ENCODE measurements at places on chromosomes 11 and 22.

DNA sequence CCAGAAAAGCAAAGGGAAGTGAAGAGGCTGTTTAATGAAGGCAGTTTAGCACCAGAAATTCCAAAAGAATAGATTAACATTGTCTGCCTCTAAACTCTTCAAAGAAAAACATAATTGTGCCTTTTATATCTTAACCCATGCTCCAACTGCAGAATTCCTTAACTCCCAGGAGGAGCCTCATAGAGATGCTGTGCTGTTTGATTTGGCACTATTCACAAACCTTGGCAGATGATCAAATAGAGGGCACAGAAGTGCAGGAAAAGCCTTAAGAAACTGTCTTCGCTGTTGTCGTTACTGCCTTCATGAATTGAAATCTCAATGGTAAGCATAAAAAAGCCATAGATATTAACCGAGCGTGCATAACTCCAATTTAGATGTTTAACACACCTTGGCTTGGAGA, 124.1 kb upstream of the MPPED2 start:
- no peak for DNase-seq

GRCh38 chr11:44467413-44467812, 98.0 kb upstream of the CD82 start:
- DNase-seq, result no peak

DNA sequence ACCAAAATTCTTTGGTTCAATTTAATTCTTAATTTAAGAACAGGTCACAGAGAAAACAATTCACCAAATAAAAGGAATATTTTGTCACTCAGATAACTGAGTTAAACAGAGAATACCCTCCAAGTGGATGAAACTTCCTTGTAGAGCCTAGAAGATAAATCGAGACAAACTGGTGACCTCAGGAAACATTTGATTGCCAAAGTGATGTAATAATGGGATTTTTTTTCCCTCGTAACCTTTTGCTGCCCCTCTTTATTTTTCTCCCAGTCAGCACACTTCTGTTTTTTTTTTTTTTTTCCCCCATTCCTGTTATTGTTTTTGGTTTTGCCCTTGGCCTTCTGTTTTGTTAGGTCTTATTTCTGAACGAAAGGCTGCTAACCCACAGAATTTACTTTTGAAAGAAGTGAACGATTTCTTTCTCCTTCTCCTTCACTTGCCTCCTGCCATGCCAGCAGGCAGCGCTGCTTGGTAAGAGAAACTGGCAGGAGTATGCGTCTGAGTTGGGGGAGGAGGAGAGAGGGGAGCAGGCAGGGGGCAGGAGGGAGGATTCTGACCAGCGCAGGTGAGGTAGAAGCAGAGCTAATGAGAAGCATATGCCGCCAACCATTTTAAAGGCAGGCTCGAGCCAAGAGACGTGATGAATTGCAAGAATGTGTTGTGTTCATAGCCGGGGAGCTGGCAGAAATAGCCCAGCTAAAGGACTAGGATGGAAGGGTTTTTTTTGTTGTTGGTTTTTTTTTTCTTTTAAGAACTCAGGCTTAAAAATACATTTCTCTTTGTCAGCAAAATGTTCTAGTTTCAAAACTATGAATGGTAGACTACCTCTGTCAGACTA, 121.9 kb upstream of the MTMR2 start:
- DNase-seq, result no peak

DNA sequence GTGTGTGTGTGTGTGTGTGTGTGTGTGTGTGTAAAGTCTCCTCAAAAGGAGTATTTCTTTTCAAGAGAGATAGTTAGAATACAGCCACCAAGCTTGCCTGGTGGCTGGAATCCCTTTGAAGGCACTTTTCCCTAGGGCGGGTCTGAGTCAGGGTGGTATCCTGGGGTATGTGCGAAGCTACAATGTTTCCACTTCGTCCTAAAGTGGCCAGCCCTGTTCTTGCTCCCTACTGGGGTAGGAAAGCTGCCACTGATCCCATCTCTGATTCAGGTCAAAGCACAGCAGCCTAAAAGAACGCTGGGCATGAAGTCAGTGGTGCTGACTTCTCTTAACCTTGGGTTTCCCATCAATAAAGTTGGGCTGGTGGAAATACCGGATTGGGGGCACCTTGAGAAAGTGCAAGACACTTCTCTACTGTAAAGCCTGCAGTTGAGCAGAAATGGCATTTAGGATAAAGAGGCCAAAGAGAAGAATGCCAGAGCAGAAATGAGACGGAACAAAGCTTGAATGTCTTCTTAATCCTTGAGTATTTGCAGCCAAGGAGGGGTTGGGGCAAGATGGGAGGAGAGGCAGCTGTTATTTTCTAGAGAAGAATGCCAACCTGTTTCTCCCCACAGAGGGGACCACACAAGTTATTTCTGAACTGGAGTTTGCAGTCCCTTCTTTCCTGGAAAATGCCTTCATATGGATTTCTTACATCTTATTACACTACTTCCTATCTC, 35.3 kb downstream of the ZNRF3 start:
- DNase-seq, result no peak

GRCh38 chr11:91170711-91171110, 947.9 kb upstream of the CHORDC1 start:
- DNase-seq, result no peak

GRCh38 chr11:74325649-74326645, 14.5 kb upstream of the P4HA3 start:
- no peak for DNase-seq

DNA sequence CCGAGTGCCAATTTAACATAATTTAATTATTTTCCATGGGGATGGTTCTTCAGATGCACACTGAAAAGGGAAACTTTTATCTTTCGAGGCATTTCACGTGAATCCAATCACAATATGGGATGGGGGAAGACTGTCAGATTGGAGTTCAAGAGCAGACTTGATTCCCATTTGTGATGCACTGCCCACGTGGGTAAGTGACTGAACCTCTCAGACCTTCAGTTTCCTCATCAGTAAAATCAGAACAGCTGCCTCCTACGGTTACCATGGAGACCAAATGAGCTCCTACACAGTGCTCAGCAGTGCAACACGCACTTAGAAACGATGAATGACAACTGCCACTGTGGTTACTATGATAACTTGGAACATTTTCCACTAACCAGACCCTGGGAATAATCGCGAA, 21.7 kb downstream of the KIAA0930 start:
- peak; percentile 23 for DNase-seq

DNA sequence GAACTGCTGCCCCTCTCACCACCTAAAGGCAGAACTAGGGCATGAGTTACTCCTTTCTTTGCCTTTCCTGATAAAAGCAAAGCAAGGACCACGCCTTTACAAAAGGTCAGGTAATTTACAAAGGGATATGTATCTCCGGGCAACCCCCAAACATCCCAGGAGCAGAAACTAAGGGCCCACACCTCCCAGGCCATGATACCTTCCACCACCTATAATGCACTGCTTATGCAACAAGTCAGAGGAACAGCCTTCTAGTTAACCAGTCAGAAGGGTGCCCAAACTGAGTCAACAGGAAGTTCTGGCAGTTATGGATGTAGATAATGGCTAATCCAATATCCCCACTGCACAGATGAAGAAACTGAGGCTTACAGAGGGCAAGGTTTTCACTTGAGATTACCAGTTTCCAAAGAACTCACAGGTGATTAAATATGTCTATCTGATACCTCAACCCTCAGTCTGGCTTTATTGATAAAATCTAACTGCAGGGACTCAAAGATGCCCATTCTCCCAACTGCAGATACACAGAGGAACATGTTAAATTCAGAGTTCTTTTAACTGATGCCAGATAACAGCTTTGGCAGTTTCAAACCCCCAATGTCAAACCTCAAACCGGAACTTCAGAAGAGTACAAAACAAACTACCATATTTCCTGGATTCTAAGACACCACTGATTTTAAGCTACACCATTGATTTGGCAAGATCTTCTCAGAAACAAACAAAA, 16.8 kb upstream of the CASTOR1 start:
- DNase-seq, result no peak

GRCh38 chr22:46068181-46068592, 82.1 kb upstream of the PPARA start:
- no peak for DNase-seq

- DNase-seq, result no peak
Measured at GRCh38 chr11:70456921-70457532, 58.7 kb downstream of the CTTN start.

DNA sequence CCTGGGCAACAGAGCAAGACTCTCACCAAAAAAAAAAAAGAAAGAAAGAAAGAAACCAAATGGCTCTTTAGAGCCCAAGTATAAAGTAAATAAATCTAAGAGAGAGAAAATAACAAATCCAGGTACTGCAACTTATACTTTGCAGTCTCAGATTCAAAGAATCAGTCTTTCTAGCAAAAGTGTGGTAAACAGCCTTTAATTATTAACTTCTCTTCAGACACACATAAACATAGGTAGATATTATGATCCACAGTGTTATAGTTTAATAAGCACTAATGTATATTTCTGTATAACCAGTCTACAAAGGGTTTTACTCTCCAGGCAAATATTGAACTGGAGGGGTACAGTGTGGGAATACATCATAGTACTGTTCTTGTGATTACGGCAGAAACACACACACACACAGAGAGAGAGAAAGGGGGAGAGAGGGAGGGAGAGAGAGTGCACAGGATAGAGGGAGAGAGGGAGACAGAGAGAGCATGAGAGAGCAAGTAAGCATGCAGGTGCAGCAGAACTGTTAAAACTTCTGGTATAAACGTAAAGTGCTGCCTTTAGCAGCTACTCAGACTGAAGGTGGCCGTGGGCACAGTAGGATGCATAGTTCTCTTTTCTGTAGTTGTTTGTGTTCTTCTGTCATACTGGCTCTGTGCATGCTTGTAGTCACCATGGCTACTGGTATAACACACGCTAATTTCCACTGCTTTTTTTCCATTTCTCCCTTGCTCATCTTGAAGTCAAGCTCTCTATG, 32.3 kb downstream of the MTMR2 start:
- no peak for DNase-seq

DNA sequence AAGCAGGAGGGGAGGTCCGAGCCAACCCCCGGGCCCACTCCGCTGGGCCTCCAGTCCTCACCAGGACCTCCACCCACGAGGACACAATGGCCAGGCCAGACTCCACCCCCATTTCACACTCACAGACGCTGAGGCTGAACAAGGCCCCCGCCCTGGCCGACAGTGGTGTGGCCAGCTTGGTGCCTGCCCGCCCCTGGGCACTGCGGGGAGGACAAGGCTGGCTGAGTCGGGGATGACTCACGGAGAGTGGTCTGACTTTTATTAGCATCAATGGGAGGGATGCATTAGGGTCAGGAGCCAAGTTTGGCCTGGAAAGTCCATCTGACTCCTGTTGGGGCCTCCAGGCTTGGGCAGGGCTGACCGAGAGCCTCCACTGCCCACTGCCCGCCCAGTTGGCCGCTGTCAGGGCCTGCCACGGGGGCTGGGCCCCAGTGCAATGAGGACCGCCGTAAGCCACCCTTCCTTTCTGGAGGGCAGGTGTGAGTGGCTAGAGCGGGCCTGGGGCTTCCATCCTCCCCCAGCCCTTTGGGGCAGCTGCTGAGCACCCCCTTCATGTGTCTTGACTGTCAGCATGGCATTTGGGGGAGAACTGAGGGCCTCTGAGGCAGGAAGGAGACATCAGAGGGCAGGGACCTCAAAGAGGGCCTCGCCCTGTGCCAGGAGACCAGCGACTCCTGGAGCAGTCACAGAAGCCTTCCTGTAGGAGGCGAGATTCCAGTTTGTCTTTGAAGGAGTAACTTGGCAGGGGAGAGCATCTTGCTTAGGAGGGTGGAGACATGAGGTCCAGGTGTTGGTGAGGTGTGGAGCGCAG, 10.6 kb downstream of the TSPAN32 start:
- no peak for DNase-seq

DNA sequence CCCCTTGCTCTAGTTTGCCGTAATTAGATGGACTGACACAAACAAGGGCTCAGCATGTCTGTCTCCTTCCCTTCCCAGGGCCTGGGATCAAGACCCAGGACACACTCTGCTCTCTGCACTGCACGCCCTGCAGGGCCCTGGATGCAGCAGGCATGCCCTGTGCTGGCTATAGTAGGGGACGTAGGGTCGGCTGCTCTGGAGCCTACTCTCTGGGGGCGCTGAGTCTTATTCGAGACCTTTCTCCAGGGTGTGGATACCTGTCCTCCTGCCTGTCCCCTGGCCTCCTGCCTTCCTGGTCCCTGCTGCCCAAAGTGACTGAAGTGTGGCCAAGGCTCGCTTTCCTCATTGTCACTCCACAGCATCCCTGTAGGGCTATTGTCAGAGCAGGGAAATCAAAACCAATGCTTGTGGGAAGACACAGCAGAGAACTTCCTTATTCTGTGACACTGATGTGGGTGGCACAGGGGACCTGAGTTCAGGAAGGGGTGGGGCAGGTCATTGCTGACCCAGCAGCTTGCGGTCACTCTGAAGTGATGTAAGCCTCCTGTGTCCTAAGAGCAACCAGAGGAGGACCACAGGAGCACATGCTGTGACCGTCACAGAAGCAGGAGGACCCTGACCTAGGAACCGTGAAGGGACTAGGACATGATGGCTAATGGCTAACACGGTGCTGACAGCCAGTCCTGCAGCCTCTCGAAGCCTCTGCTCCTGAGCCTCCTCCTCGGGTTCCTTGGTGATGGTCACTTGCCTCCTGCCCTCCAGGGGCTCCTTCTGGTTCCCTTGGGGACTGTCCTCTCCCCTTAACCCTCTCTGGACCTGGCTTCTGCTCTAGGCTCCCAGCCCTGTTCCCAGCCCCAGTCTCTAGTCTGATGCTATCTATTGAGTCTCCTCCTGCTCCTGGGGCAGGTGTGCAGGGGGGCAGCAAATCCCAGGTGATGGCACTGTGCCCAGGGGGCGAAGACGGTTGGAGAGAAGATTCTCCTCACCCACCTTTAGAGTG, 10.3 kb downstream of the APOBEC3A start:
- DNase-seq, result no peak

DNA sequence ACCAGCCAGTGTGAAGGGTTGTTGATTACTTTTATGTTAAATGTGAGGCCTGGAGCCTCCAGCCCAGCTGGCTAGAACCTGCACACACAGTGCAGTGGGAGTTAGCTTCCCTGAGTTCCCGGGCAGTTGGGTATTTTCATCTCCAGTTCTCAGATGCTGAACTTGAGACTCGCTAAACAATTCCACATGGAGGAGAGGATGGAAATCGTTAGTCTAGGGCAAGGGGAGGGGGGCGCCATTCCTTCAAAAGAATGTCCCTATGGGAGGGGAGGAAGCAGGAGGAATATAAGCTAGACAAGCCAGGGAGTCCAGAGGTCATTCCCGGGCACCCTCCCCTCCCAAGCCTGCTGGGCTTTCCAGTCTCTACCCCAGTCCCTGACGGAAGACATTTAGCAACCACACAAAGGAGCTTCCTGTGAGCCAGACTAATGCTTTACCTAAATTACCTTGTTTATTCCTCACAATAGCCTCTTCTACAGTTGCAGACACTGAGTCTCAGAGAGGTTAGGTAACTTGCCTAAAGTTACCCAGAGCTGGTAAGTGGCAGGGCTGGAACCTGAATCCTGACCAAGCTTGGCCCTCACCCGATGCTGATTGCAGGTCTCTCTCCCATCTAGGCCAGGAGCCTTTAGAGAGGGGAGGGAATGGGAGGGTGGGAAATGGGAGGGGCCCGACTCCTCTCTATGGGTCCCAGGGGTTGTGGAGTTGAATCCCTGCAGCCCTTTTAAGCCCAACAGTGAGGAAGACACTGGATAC, 1.9 kb upstream of the TSKU start:
- no peak for DNase-seq

GRCh38 chr11:63919267-63920125, 2.5 kb upstream of the RCOR2 start:
- DNase-seq, result no peak

GRCh38 chr11:73260127-73260457, 12.0 kb upstream of the P2RY6 start:
- no peak for DNase-seq
